ENCODE measurements at places on chromosomes 5 and 9.

GRCh38 chr5:22352493-22352892 is 500.7 kb downstream of the CDH12 start:
- no peak for DNase-seq

GRCh38 chr5:178861627-178862026 is 1.9 kb downstream of the ZNF354B start:
- DNase-seq = no peak

- DNase-seq = no peak
Observed at GRCh38 chr5:54443270-54443669, 12.2 kb upstream of the HSPB3 start.

DNA sequence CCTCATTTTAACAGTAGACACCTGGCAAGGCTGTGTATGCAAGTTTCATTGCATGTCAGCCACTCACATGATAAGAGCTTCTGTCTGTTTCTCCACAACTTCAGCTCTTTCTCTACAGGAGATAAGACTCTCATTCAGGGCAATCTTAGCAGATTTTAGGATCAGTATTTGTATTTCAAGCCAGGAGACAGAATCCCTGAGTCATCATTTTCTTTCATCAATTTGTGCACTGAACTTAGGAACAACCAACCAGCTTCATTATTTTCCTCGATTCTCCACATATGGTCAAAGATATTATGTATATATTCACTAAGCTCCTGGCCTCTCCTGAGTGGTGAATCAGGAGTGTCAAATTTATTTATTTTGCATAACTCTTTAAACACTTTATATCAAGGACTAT is 181.8 kb upstream of the CCNH start:
- DNase-seq = no peak

GRCh38 chr5:170273968-170274710 is 23.4 kb downstream of the LCP2 start:
- peak; percentile 31 for DNase-seq

Data from nephron progenitor cell (in vitro differentiated cells).